ENCODE measurements at places on chromosomes 2 and 18.

- no peak for DNase-seq
Measured at GRCh38 chr18:32661486-32662299, 111.1 kb downstream of the KLHL14 start.

- no peak for DNase-seq
Measured at GRCh38 chr18:60915160-60915559, 418.1 kb upstream of the CDH20 start.

GRCh38 chr18:59502274-59503175, 143.5 kb upstream of the LMAN1 start:
- DNase-seq = no peak

GRCh38 chr2:16121231-16121985, 181.1 kb downstream of the MYCN start:
- DNase-seq = no peak

DNA sequence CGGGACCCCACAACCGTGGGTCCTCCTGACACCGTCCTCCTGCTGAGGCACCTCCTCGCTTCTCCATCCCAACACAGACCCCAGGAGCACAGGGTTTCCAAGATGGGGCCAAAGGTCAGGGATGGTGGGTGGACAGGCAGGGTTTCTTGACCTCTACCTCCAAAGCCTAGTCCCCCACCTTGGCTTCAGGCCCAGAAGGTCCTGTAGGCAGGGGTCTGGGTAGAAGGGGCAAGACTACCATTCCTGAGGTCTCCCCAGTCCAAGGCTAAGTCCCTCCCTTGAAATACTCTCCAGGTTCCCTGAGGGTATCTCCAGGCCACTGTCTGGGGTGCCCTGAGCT, 7.1 kb downstream of the CYP26B1 start:
- DNase-seq = no peak

- no peak for DNase-seq
Measured at GRCh38 chr2:127661949-127662510, 13.3 kb downstream of the LIMS2 start.

DNA sequence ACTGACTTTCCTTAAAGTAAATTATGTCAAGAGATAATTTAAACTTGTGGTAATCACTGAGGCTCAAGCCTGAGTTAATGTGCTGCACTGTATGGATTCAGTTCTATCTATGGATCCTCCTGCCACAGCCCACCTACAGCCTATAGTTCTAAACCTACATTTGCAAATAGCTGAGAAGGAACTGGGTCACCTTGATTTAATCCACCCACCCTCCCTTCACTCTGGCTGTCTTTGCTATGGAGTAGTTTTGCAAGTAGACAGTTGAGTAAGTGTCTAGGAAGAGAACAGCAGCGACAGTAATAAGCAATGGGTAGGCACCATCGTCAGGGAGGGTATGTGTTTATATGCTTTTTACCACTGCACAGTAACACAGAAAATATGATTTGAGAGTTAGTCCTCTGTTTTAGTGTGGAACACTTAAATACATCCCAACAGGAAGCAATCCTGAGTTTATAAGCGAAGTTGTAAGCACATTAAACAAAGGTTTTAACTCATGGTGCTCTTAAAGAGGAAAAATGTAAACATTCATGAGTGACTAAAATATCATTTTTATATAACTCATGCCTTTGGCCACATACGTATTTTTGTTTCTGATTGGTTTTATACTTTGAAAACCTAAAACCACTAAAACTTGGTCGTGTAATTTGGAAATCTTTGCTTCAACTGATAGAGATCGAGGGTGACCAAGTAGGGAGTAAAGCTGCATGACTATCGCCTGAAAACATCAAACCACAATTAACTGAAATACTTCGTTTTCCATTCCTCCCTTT, 36.3 kb upstream of the CHRNA1 start:
- DNase-seq = no peak

DNA sequence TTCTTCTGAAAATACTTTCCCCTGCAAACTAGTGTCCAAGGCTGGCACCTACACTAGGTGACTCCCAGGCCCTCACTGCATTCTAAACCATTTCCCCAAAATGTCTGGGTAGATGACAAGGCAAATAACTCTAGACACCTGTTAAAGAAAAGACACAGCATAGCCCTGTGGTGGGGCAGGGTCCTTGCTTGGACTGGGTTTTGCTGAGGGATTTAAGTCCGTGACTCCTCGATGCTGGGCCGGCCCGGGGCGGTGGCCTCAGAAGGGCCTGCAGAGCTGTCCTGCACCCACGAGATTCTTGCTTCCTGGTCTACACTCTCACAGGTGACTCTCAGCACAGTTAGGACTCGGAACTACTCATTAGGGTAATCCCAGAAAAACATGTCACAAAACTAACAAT, 55.2 kb downstream of the MBP start:
- DNase-seq = no peak

DNA sequence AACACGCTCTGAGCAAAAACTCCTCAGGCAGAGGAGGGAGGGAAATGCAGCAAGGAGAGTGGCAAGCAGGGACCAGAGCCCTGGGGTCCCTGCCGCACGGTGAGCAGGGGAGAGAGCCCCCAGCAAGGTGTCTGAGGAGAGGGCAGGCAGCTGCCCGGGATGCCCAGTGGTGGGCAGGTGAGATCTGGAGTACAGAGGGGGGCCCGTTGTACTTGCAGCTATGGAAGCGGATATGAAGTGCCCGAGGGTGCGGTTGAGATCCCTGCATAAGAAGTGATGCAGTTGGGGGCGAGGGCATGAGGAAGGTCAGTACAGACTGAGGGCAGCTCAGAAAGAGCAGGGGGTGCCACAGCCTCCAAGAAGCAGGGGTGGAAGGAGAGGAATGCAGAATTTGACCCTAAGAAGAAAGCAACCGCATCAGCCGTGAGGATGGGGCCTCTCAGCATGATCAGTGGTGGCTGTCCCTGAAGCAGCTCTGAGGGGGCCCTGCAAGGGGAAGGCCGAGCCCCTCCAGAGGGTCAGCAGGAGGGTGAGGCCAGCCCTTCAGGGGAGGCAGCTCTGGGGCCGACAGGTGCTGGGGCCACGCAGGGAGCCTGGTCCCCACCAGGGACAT, 29.4 kb downstream of the MTERF4 start:
- no peak for DNase-seq

DNA sequence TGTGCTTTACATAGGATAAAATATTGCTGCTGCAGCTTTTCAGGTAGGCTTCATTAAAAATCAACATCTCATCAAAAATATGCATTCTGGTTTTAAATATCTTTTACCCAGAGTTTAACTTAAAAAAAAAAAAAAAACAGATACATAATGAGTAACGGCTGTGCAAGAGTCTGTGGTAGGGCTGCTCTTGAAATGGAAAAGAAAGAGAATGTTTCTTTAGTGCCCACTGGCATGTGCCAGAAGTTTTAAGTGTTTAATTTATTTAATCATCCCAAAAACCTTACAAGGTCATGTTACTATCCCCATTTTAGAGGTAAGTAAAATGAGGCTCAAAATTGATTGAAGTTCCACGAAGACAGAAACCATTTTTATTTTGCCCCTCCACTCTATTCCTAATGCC, 92.1 kb downstream of the SLC8A1 start:
- no peak for DNase-seq
